Stimulated activated CD4-positive, alpha-beta T cell treated with anti-CD3 and anti-CD28 coated beads, Interleukin-4, amount 100 ng/mL, for 48 hours (primary cell): ENCODE measurements at places on chromosomes 4 and X.
A peak's percentile ranks its signal among the peaks of the same experiment; 100 is the strongest.

DNA sequence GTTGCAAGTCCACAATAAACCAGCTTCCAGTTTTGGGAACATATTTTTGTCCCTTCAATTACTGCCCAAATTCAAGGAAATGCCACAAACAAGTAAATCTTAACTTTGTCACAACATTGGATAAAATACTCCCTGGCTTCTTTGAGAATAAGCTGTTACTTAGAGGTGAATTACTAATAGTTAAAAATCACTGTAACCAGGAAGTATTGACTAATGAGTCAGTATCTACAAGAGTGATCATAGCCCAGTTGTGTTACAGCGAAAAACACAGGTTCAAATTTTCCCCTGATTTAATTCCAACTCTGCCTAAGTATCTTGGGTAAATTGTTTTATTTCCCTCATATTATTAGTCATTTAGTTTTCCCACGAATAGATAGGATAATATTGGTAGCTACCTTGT lies 291.2 kb upstream of the PPARGC1A start:
- no peak for DNase-seq

DNA sequence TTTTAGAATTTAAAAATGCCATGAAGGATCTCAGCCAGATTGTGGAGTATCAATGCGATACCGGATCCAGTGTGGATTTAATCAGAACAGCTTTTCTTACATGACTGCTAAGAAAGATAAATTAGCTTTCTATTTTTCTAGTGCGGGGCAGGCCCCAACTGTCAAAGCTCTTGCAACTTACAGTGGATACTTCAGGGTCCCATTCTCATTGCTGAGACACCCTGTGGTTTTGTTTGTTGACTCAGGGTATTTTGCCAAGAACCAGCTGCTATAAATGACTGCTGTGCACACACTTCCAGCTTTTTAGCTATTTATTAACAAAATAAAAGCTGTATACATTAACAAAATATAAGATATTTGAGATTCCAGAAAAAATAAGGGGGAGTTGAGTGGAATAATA lies 166.4 kb downstream of the DCLK2 start:
- no peak for DNase-seq

GRCh38 chrX:40966213-40966820 lies 118.9 kb upstream of the USP9X start:
- no peak for DNase-seq

DNA sequence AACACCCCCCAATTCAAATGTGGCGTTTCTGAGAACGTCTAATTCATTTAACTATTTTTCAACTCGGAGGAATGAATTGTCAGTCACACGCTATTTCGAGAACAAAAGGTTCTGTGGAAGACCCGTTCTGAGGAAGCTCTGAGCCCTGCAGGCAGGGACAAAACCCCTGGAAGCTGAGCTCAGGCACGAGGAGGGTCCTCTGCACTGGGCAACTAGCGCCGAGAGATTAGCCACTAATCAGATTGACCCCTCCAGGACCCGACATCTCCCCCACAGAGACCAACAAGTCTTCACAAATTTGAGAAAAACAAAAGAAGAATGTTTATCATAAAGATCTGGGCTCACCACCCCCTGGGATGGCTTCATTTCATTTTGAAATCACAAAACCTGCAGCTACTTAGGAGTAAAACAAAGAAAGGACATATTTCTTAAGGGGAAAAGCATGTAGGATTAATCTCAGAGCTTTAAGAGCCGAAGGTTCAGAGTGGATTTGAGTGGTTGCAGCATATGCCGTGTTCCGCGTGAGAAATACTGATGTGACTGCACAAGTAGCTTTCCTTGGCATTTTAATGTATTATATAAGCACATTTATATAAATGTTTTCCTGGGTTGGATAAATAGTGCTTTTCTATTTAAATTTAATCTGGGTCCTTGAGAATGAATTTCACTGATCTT lies 41.8 kb downstream of the ADRA2C start:
- no peak for DNase-seq

DNA sequence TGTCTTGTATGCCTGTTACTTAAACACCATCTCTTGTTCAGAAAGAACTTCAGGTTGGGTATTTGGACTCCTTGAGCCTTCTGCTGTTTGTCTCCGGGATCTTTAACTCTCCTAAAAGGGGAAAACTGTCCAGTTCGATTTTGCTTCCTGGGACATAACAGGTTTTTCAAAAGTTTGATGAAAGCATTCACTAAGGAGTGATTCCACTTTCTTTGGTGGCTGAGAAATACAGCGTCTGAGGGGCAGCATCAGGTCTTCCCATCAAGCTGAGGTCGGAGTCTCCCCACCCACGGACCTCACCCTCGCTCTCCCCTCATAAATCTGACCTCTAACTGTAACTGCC lies 1.4 kb downstream of the AFAP1 start:
- no peak for DNase-seq

GRCh38 chr4:39635023-39635422 lies 3.6 kb downstream of the SMIM14 start:
- no peak for DNase-seq

DNA sequence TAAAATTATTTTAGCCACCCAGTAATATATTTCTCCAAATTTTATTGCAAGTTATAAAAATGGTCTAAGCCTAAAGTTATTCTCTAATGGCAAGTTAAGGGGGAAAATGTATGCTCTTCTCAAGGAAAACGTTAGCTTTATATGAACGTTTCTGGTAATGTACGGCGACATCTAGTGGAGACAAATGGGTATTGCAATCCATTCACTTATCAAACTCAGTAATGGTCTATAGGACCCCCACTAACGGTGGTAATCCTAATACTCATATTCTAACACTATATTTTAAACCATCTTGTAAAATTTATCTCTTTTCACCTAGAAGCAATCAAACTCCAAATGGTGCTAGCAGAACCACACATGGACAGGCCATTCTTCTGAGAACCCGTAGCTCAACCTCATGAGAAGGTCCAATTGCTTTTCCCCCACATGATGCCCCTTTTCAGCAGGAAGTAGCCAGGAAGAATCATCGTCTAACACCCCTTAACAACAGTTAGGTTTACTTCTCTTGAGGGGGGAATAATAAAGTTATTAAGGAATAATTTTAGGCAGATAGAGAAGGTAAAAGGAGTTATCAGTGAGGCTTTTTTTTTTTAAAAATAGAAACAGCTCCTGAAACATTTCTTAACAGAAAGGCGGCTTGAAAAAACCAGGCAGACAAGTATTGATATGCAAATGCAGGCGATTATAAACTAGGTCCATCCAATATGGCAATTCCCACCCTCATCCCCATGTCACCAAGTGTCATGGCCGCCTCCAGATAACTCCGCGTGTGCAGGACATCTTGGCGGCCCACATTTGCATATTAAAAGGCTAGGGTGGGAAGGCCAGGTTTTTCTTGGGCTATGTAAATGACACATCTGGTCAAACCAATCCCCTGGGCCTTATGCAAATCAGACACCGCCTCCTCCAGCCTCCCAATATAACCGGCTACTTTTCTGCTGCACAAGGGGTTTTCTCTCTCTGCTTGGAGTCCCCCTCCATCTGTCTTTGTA lies 35.0 kb downstream of the NUDT11 start:
- DNase-seq, result no peak

DNA sequence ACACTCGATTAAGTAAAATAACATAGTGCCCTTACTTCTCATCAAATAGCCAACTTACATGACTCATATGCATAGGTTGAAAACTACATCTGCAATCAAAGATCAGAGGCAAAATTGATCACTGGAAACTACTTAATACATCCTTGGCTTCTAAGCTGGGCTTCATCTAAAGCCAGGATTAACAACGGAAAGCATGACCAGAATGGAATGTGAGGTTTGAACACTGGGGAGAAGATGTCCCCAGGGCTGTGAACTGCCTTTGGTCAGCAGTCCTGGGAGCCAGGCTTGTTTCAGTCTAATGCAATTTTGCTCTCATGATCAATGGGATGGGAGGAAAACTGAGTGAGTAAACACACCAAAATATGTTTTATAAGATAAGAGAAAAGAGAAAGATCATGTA lies 192.5 kb upstream of the TTC29 start:
- no peak for DNase-seq

DNA sequence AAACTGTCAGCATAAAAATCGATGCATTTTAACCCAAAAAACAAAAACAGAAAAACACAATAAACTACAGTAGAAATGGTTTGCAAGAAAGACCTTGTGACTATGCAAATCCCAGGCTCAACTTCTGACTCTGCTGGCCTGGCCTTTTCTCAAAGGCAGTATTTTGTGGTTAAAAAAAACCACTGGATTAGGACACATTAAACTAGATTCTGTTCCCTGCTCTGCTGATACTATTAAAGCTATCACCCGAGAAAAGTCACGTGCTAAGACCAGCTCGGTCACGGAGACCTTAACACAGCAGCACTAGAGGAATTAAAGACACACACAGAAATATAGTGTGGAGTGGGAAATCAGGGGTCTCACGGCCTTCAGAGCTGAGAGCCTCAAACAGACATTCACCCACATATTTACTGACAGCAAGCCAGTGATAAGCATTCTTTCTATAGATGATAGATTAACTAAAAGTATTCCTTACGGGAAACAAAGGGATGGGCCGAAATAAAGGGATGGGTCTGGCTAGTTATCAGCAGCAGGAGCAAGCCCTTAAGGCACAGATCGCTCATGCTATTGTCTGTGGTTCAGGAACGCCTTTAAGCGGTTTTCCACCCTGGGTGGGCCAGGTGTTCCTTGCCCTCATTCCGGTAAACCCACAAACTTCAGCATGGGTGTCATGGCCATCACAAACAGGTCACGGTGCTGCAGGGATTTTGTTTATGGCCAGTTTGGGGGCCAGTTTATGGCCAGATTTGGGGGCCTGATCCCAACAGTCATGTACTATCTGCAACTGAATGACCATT lies 16.1 kb downstream of the CBR4 start:
- DNase-seq, result no peak

DNA sequence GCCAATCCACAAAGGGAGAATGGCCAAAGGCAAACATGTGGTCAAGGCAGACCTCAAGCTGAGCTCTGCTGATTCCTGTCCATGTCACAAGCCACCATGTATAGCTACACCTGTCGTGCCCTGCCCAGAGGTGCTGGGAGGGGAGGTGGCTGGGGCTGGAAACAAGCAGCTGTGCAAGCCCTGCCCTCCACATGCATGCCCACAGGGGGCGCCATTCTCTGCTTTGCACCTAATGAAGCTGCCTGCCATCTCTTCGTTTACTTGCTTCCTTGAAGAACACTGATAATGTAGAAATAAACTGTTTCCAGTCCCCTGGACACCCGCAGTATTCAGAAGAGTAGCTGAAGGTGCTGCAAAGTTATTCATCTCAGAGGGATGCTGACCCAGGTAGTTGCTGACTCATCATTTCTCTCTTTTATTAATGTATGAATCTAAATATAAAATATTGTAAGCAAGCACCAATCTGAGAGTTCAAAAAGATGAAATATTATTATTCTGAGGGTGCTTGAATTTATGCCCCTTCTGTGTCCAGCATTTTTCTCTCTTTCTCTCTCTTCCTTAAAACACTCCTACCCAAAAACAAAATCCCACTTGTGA lies 278.6 kb downstream of the ADGRA3 start:
- DNase-seq, result peak; percentile 28

DNA sequence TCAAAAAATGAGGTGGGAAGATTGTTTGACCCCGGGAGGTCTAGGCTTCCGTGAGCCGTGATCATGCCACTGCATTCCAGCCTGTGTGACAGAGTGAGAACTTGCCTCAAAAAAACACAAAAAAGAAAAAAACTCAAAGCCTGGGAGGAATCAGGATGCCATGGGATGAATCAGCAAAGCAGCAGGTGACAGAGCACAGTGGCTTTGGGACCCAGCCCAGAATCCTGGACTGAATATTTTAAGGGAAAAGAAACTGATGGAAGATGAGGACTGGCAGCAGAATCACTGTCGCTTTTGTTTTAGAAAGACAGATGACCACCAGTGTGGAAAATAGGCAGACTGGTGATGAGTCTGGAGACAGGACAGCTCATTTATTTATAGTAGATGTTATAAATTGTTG lies 16.6 kb downstream of the S100G start:
- DNase-seq, result no peak

- no peak for DNase-seq
Observed at GRCh38 chr4:14910411-14910810, 91.9 kb upstream of the CPEB2 start.

DNA sequence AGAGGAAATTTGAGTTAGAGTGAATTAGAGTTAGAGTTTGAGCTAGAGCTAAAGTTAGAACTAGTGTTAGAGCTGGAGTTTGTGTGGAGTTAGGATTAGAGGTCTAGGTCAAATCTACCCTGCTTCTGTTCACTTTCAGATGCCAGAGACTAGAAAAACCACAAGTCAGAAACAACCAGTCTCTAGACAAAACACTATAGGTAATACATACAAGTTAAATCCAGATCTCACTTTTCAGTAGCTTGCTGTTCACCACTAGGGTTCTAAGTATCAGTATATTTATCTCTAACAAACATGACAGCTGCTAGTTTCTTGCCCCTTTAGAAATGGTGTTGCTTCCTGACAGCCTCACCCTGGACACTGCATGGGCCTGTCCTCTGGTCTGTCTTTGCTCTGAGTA lies 300.7 kb downstream of the ARAP2 start:
- DNase-seq, result no peak

DNA sequence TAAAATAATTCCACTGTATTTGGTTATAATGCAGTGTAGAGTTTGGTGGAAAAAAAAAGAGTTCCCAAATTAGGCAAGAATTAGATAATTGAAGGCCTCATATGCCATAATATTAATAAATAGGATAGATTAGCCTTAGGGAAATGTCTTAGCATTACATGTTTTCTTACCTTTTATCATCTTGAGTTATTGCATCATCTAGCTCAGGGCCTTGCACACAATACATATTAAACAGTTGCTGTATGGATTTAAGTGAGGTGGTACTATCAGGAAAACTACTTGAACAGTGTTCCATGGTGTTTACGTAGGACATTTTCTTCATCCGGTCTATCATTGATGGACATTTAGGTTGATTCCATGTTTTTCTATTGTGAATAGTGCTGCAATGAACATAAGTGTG lies 419.4 kb downstream of the EPHA5 start:
- DNase-seq, result no peak

- DNase-seq, result no peak
Observed at GRCh38 chrX:85698921-85699320, 319.5 kb upstream of the POF1B start.

- DNase-seq, result no peak
Observed at GRCh38 chrX:30414144-30414543, 105.0 kb upstream of the NR0B1 start.

- no peak for DNase-seq
Observed at GRCh38 chr4:147954850-147955249, 223.0 kb downstream of the ARHGAP10 start.

- DNase-seq, result peak; percentile 48
Observed at GRCh38 chr4:70704215-70704930, 16.0 kb downstream of the UTP3 start.

GRCh38 chr4:172721659-172722058 lies 447.0 kb upstream of the GALNT7 start:
- no peak for DNase-seq

DNA sequence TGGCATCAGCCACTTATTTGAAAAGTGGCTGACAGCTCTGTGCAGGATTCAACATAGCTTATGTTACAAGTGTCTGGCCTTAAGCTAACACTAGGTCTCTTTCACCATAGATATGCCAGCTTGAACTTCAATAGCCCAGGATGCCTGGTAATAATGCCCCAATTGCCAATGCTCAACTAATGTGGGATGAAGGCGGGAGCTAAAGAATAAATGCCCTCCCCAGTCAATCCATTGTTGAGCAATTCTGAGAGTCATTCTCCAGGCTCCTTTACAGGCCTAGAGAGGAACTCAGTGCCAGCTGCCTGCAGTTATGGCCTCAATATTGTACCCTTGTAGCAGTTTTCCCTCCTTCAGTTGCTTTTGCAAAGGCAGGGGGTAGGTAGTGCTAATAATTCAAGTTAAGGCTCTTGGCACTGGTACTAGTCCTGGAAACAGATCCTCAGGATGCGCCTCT lies 460.2 kb downstream of the GABRG1 start:
- DNase-seq, result no peak
